ENCODE measurements at places on chromosomes 2 and 18.
A peak's percentile ranks its signal among the peaks of the same experiment; 100 is the strongest.

GRCh38 chr2:99662761-99663341 lies 173.0 kb upstream of the REV1 start:
- no peaks in the 10 kb centered on the region for H3K36me3 ChIP-seq
- H3K27ac ChIP-seq, result no peak overlapping the region
- no peak overlapping the region for H3K4me3 ChIP-seq
- no peaks in the 10 kb centered on the region for H3K27me3 ChIP-seq

DNA sequence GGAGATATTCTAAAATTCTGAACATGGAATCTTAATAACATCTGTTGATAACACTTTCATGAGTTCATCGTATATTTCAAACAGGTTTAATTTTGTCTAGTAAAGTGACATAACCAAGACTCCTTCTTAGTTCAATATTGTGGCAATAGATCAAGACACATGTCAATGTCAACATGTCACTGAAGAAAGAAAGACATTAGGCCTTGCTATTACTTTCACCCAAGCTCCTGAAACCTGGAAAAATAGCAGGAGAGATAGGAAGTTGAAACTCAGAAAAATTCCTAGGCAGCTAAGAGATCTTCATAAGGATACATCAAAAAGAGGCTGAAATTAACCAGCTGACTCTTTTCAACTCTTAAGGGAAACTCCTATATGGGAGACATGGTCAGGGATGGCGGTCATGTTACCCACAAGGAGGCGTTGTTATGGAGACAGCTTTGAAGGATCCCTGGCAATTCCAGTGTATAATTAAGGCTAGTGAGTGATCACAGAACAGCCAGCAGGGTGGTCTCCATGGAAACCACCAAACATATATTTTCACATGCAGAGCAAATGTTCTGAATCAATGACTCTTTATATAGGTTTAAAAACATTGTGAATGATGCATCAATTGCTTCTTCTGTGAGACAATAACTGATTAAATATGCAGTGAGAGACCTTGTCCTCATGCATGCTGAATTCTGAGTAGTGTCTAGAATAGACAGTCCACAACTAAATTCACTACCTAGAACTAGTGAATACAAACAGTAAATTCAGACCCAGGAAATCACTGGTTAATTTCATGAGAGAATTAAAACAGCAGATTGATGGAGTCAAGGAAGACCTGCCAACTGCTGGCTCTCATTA lies 115.3 kb upstream of the RIOK3 start:
- H3K4me1 ChIP-seq, result peaks cover 7% of the 10 kb centered on the region
- no peaks in the 10 kb centered on the region for H3K36me3 ChIP-seq

GRCh38 chr2:108612153-108612513 lies 77.9 kb downstream of the LIMS1 start:
- no peak overlapping the region for H3K27ac ChIP-seq
- H3K27me3 ChIP-seq, result no peaks in the 10 kb centered on the region
- no peak overlapping the region for H3K4me3 ChIP-seq
- H3K36me3 ChIP-seq, result no peaks in the 10 kb centered on the region
- ATAC-seq, result no peak

- ATAC-seq, result no peak
- H3K27me3 ChIP-seq, result no peaks in the 10 kb centered on the region
- no peaks in the 10 kb centered on the region for H3K36me3 ChIP-seq
- no peaks in the 10 kb centered on the region for H3K4me1 ChIP-seq
Observed at GRCh38 chr2:100852999-100853908, 33.3 kb downstream of the NPAS2 start.

DNA sequence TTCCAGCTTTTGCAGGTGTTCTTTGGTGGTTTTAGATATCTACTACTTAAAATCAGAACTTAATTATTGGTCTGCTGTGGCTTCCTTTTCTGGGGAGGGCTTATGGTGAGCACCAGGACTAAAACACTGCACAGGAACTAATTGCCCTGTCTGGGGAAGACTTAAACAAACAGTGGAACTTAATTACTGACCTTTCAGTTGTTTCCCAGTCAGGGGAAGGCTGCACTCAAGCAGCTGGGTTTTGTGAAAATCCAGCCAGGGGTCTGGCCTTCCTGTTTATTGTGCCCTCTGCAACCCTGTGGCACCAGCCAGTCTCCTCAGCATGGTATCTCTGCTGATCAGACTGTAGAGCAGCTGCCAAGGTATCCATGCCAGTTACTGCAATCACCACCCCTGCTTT lies 398.2 kb downstream of the ADCYAP1 start:
- no peak overlapping the region for H3K4me3 ChIP-seq
- H3K36me3 ChIP-seq, result no peaks in the 10 kb centered on the region
- H3K4me1 ChIP-seq, result no peaks in the 10 kb centered on the region
- H3K27ac ChIP-seq, result no peak overlapping the region

GRCh38 chr18:56575819-56576663 lies 62.4 kb downstream of the TXNL1 start:
- no peaks in the 10 kb centered on the region for H3K27me3 ChIP-seq
- H3K27ac ChIP-seq, result no peak overlapping the region
- peak; percentile 67 for ATAC-seq
- no peaks in the 10 kb centered on the region for H3K36me3 ChIP-seq
- H3K4me3 ChIP-seq, result no peak overlapping the region

DNA sequence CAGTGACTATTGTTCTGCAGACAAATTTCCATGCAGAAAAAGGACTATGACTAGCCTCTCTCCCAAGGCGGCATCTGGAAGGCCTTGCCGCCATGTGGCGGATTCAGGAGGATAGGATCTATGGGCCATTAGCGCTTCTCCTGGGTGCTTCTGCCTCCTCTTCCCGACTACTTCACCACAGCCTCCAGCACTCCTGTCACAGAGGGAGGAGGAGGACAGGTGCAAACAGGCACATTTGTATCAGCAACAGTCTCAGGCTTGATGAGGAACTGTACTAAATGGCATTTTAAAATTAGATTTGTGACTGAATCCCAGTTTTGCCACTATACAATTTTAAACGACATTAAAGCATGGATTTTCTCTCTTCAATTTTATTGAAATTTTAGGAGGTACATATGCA lies 114.9 kb downstream of the NOL10 start:
- H3K4me3 ChIP-seq, result no peak overlapping the region
- H3K4me1 ChIP-seq, result peaks cover 6% of the 10 kb centered on the region
- ATAC-seq, result no peak
- no peak overlapping the region for H3K27ac ChIP-seq

GRCh38 chr2:158501301-158501700 lies 44.5 kb downstream of the PKP4 start:
- no peaks in the 10 kb centered on the region for H3K36me3 ChIP-seq
- peak overlapping the region; percentile 68 for H3K27ac ChIP-seq
- H3K27me3 ChIP-seq, result no peaks in the 10 kb centered on the region
- ATAC-seq, result no peak

GRCh38 chr2:219030177-219030940 lies 11.0 kb downstream of the CFAP65 start:
- no peak overlapping the region for H3K4me3 ChIP-seq
- H3K27ac ChIP-seq, result no peak overlapping the region
- H3K27me3 ChIP-seq, result peaks cover 62% of the 10 kb centered on the region

DNA sequence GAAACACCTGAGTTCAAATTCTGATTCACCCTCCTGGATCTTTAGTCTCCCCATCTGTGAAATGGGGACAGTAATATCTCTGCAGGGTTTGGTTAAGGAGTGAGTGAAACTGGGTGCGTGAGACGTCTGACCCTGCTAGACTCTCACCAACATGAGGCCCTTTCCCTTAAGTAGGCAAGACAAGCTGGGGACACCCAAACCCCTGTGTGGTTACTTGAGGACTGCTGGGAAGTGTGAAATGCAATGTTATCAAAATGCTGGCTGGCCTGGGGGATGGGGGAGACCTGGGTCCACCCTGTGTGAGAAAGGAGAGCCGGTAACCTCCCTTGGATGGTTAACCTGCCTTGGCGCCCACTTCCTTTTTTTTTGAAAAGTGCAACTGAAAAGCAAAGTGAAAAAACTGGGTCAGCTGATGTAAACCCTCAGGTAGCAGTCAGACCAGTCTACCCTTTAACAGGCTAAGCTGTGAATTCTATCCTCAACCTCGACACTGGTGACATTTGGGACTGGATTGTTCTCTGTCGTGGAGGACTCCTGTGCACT lies 82.3 kb downstream of the INPP5D start:
- no peak overlapping the region for H3K4me3 ChIP-seq
- ATAC-seq, result no peak
- H3K4me1 ChIP-seq, result no peaks in the 10 kb centered on the region

- H3K27me3 ChIP-seq, result no peaks in the 10 kb centered on the region
- ATAC-seq, result no peak
- H3K4me3 ChIP-seq, result no peak overlapping the region
- peaks cover 16% of the 10 kb centered on the region for H3K36me3 ChIP-seq
- H3K27ac ChIP-seq, result no peak overlapping the region
Observed at GRCh38 chr2:42724886-42725285, 39.0 kb downstream of the OXER1 start.

- H3K4me3 ChIP-seq, result no peak overlapping the region
- H3K27me3 ChIP-seq, result peaks cover 11% of the 10 kb centered on the region
- no peaks in the 10 kb centered on the region for H3K36me3 ChIP-seq
- H3K4me1 ChIP-seq, result no peaks in the 10 kb centered on the region
- no peak overlapping the region for H3K27ac ChIP-seq
Observed at GRCh38 chr2:104733226-104733943, 120.5 kb upstream of the POU3F3 start.

- H3K4me3 ChIP-seq, result no peak overlapping the region
- H3K4me1 ChIP-seq, result no peaks in the 10 kb centered on the region
- no peak overlapping the region for H3K27ac ChIP-seq
- no peaks in the 10 kb centered on the region for H3K36me3 ChIP-seq
- H3K27me3 ChIP-seq, result no peaks in the 10 kb centered on the region
- no peak for ATAC-seq
Observed at GRCh38 chr2:134220344-134220974, 33.4 kb upstream of the MGAT5 start.

DNA sequence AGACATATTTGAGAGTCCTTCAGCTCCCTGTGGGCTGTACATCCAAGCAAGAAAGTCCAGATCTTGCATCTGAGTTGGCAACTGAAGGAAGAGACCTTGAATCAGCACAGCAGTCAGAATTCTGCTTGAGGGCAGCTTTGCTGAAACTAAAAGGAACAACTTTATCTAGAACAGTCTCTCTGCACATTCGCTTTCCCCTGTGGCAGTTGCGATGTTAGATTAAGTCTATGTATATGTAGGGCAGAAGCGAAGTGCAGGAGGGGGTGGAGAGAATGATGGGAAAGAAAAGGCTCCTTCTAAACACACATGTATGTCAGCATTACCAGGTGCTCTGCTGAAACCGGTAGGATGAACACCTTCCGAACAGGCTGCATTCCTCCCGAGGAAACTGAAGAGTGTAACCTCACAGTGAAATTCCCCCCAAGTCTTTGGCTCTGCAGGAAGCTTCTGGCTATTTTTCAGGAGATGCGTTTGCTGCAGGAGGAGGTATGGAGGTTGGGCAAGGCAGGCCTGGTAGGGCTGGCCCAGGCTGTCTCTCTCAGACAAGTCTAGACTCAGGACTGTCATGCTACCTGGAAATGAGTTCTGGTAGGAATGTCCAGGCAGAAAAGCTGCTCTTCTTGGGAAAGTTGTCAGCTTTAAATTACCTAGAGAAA lies 70.0 kb upstream of the ATL2 start:
- peaks cover 8% of the 10 kb centered on the region for H3K4me1 ChIP-seq
- H3K27ac ChIP-seq, result peak overlapping the region; percentile 60
- no peak for ATAC-seq
- H3K36me3 ChIP-seq, result no peaks in the 10 kb centered on the region
- no peaks in the 10 kb centered on the region for H3K27me3 ChIP-seq

GRCh38 chr18:37420315-37420880 lies 145.2 kb downstream of the CELF4 start:
- peaks cover 6% of the 10 kb centered on the region for H3K27me3 ChIP-seq
- no peak overlapping the region for H3K4me3 ChIP-seq
- no peak for ATAC-seq
- no peak overlapping the region for H3K27ac ChIP-seq
- no peaks in the 10 kb centered on the region for H3K4me1 ChIP-seq

- no peak overlapping the region for H3K4me3 ChIP-seq
- no peak overlapping the region for H3K27ac ChIP-seq
- ATAC-seq, result no peak
- H3K36me3 ChIP-seq, result no peaks in the 10 kb centered on the region
Observed at GRCh38 chr2:73295751-73296400, 2.5 kb upstream of the EGR4 start.
